ENCODE measurements at places on chromosomes 2 and 18.

GRCh38 chr2:198791623-198792022 is 666.1 kb downstream of the SATB2 start:
- no peaks in the 10 kb centered on the region for H3K36me3 ChIP-seq
- H3K27ac ChIP-seq = no peak overlapping the region
- no peaks in the 10 kb centered on the region for H3K27me3 ChIP-seq
- H3K4me3 ChIP-seq = no peak overlapping the region
- no peak for DNase-seq

DNA sequence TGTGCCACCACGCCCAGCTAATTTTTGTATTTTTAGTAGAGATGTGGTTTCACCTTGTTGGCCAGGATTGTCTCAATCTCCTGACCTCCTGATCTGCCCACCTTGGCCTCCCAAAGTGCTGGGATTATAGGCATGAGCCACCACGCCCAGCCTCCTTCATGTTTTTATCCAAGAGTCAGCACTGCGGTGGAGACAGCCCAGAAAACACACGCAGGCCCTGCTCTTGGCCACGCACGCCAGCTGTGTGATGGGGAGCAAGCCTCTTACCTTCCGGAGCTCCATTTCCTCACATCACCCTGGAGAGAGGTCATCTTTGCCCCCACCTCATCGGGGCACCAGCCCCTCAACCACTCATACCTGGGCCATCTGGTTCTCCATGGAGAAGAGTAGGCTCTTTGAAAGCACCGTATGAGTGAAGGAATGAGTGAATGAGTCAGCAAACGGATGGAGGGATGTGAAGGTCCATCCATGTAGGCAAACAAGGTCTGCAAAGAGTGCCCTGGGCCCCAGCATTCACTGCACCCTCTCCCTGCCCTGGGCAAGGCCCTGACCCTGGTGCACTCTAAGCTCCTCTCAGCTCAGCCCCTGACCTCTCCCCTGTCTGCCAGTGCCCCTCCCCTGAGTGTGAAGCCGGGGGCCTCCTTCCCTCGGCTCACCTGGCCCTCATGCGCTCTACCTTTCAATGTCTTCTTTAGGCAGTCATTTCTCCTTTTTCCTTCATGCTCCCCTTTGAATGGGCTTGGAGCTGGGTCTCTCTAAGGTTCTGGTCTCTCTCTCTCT is 7.4 kb downstream of the GYPC start:
- peaks cover 53% of the 10 kb centered on the region for H3K4me1 ChIP-seq
- no peaks in the 10 kb centered on the region for H3K27me3 ChIP-seq
- H3K27ac ChIP-seq = no peak overlapping the region
- H3K36me3 ChIP-seq = no peaks in the 10 kb centered on the region
- no peak overlapping the region for H3K4me3 ChIP-seq

GRCh38 chr18:49381267-49381845 is 79.1 kb downstream of the DYM start:
- H3K4me1 ChIP-seq = no peaks in the 10 kb centered on the region
- H3K27me3 ChIP-seq = no peaks in the 10 kb centered on the region
- no peaks in the 10 kb centered on the region for H3K36me3 ChIP-seq
- H3K27ac ChIP-seq = no peak overlapping the region

GRCh38 chr2:134550566-134551164 is 168.1 kb downstream of the TMEM163 start:
- H3K4me3 ChIP-seq = no peak overlapping the region
- H3K4me1 ChIP-seq = peaks cover 3% of the 10 kb centered on the region
- H3K27me3 ChIP-seq = no peaks in the 10 kb centered on the region
- DNase-seq = no peak

DNA sequence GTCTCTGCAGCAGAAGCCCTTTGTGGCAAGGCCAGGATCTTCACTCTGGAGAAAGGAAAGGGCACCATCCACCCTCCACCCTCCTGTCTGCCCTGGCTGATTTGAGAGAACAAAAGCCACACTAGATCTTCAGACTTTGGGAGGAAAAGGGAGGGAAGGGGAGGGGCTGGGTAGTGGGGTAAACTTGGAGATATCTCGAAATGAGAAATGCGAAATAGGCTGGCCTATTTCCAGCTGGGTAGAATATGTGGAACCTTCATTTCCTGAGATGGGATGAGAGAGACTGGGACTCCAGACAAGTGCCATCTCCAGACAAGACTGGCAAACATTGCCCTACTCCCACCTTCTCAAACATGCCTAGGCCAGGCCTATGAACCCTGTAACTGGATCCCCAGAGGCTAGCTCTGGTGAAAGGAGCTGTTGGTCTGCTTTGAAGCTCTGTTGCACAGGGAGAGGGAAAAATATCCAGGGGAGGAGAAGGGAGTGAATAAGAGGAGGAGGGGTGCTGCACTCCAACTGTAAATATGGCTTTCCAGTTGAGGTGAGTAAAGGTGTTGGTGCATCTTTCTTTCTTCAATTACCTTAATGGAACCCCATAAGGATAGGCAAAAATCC is 1.7 kb downstream of the HOXD12 start:
- peaks cover 72% of the 10 kb centered on the region for H3K27me3 ChIP-seq
- no peaks in the 10 kb centered on the region for H3K36me3 ChIP-seq
- H3K4me3 ChIP-seq = no peak overlapping the region
- no peak for DNase-seq
- H3K27ac ChIP-seq = no peak overlapping the region
